Spinal cord (tissue), 10 donors: ENCODE measurements at places on chromosomes 16 and 17. TPM values are rescaled to one million over a fixed set of nuclear protein-coding genes. Genes with fewer than 3 reads are reported as not detected.

The SCARF1 gene
- total RNA-seq = 10.7 TPM

The NLRC3 gene
- total RNA-seq = 0.88 TPM

The CCL7 gene
- not detected for total RNA-seq

The GPR142 gene
- 0.59 TPM for total RNA-seq

The UBTF gene
- 48.6 TPM for total RNA-seq

The CIBAR2 gene
- 0.69 TPM for total RNA-seq

DNA sequence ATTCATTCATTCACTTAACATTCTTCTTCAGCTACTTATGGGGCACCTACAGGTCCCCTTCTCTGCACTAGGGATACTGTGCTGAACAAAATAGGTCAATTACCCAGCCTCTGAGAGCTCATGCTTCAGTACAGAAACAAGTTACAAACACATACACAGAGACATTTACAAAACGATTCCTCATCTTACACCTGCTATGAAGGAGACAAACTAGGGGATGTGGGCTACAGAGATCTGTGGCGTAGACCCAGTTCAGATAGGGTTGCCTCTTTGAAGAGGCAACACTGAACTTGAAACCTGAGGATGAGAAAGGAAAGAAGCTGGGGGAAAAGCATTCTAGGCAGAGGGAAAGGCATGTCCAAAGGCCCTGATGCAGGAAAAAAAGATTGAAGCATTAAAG is 5.2 kb downstream of the IL21R start:
- no peak overlapping the region for H3K4me3 ChIP-seq
- H3K4me1 ChIP-seq = peaks cover 15% of the 10 kb centered on the region
- no peak overlapping the region for H3K27ac ChIP-seq
- no peak for DNase-seq

DNA sequence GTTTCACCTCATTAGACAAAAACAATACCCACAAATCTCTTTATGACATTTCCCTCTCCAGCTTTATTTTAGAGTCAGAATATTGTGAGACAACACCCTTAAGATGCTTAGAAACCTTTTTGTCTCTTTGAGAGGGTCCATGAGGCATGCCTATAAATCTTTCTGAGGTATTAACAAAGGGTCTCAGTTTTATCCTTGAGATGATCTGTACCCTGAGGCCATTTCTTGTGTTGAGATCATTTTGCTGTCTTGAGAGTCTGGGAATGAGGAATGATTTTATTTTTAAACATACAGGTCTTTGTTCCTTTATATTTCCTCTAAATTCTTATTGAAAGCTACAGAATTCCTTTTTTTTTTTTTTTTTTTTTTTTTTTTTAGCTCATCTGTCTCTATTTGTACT is 179.7 kb upstream of the HS3ST4 start:
- no peaks in the 10 kb centered on the region for H3K36me3 ChIP-seq
- DNase-seq = no peak
- H3K27me3 ChIP-seq = no peaks in the 10 kb centered on the region

GRCh38 chr16:89410794-89411309 is 79.5 kb downstream of the ANKRD11 start:
- H3K4me3 ChIP-seq = no peak overlapping the region
- H3K4me1 ChIP-seq = peaks cover 80% of the 10 kb centered on the region
- peak overlapping the region; percentile 47 for H3K27ac ChIP-seq
- DNase-seq = no peak
- no peaks in the 10 kb centered on the region for H3K27me3 ChIP-seq

- peaks cover 3% of the 10 kb centered on the region for H3K27me3 ChIP-seq
- DNase-seq = no peak
- peak overlapping the region; percentile 31 for H3K4me3 ChIP-seq
- peak overlapping the region; percentile 40 for H3K27ac ChIP-seq
Observed at GRCh38 chr17:385178-385835, 32.7 kb upstream of the RPH3AL start.

DNA sequence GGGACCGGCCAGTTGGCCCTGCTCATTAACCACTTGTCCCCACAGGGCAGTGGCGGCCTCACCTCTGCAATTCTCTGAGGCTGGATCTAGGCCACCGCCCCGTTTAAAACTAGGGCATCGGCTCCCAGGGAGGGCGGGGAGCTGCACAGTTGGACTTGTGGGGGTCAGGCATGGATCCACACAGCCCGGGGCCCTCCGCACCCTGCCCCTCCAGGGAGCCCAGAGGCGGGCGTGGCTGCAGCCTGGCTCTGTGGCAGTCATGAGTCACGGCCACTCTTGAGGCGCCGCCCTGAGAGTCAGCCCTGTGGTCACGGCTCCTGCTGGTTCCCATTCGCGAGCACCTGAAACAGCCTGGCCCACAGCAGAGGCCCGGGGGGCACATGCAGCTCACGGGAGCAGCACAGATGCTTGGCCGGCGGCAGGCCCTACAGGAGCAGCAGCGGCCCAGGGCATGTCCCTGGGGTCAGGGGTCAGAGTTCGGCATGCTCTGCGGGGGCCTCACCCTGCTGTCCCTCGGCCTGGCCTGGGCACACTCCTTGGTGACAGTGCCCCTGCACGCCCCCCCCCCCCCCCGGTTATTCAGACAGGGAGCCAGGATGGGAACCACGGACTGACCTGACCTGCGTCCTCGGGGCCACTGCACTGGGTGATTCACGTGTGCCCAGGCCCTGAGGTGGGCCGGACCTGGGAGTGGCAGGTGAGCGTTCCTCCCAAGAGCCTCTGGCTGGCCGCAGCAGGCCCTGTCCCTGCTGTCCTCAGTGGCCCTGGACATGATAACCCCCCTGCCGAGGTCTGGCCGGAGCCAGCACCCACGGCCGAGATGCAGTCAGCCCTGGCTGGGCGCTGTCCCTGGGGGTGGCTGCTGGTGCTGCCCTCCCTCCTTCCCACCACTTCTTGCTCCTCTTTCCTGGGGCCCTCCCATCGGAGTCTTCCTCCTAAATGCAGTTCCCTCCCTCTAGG is 8.2 kb downstream of the CAPN15 start:
- H3K4me3 ChIP-seq = no peak overlapping the region
- no peak overlapping the region for H3K27ac ChIP-seq
- DNase-seq = no peak
- no peaks in the 10 kb centered on the region for H3K27me3 ChIP-seq
- H3K4me1 ChIP-seq = peaks cover 3% of the 10 kb centered on the region

DNA sequence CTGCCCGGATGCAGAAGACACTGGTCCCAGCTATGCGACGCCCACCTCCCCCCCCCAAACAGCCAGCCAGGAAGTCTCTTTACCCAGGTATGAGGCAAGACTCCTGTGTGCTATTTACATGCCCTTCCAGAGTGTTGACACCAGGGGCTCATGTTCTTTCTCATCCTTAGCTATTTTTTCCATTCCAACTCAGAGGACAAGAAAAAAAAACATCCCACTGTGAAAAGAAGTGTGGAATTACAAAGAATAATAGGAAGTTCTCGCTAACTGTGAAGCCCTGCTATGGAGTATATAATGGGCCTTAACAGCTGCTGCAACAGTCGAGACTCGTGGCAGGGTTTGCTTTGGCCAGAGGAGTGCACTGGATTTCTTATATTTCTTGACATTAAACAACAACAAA is 584.9 kb downstream of the CDH13 start:
- no peaks in the 10 kb centered on the region for H3K36me3 ChIP-seq
- DNase-seq = peak; percentile 62
- H3K4me1 ChIP-seq = no peaks in the 10 kb centered on the region
- H3K27ac ChIP-seq = no peak overlapping the region
- H3K27me3 ChIP-seq = no peaks in the 10 kb centered on the region

- peaks cover 34% of the 10 kb centered on the region for H3K4me1 ChIP-seq
- no peak overlapping the region for H3K27ac ChIP-seq
- peaks cover 45% of the 10 kb centered on the region for H3K36me3 ChIP-seq
- no peaks in the 10 kb centered on the region for H3K27me3 ChIP-seq
- no peak overlapping the region for H3K4me3 ChIP-seq
- no peak for DNase-seq
Observed at GRCh38 chr17:16442594-16443510, 27.5 kb downstream of the TRPV2 start.

- no peak for DNase-seq
- H3K27me3 ChIP-seq = no peaks in the 10 kb centered on the region
- H3K4me3 ChIP-seq = no peak overlapping the region
- peaks cover 10% of the 10 kb centered on the region for H3K4me1 ChIP-seq
- no peak overlapping the region for H3K27ac ChIP-seq
Observed at GRCh38 chr16:50862818-50863643, 121.1 kb downstream of the CYLD start.

GRCh38 chr17:82587234-82588086 is 60.8 kb downstream of the WDR45B start:
- H3K27ac ChIP-seq = no peak overlapping the region
- DNase-seq = no peak
- no peaks in the 10 kb centered on the region for H3K27me3 ChIP-seq
- peaks cover 86% of the 10 kb centered on the region for H3K36me3 ChIP-seq
- H3K4me1 ChIP-seq = peaks cover 22% of the 10 kb centered on the region
- no peak overlapping the region for H3K4me3 ChIP-seq

DNA sequence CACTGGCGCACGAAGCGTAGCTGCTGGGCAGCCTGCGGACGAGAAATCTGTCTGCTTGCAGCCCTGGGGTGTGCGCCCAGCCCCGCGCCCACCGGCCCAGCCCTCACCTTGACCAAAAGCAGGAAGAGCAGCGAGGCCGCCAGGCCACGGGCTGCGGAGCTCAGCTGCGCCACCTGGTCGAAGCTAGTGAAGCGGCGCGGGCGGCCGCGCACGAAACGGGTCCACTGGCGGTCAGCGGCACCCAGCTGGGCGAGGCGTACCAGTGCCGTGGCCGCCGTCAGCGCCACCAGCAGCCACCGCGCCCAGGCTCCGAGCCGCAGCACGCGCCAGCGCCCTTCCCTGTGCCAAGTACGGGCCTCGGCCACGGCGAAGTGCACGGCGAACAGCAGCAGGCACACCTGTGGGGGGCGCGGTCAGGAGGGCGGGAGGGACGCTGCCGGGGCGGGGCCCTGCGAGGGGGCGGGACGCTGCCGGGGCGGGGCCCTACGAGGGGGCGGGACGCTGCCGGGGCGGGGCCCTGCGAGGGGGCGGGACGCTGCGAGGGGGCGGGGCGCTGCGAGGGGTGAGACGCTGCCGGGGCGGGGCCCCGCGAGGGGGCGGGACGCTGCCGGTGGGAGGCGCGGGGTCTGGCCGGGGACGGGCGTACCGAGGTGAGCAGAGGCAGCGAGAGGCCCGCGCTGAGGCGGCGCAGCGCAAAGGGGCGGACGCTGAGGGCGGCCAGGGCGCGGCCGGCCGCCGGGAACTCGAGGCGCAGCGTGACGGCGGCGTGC is 43.2 kb downstream of the TSC2 start:
- peak; percentile 78 for DNase-seq
- H3K27ac ChIP-seq = no peak overlapping the region
- H3K36me3 ChIP-seq = peaks cover 94% of the 10 kb centered on the region
- H3K4me3 ChIP-seq = no peak overlapping the region

DNA sequence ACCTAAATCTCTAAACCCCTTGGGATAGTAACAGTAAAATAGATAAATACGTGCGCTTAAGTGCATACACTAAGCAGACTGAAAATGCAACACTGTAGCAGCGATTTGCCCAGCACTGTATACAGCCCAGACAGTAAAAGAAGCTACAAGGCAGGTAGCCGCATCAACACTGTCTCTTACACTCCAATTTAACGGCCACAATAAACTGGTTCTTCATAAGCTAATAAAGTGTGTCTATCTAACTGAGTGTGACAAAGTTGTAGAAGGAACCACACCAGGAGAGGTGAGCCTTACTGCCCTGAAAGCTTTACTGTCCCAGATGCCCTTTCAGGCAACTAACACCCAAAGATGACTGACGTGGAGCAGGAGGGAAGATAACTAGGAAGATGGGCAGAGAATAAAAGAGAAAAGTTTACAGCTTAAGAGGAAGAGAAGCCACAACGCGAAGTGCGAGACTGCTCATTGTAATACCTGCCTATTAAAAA is 847 bp downstream of the ZDHHC7 start:
- H3K27me3 ChIP-seq = no peaks in the 10 kb centered on the region
- H3K36me3 ChIP-seq = no peaks in the 10 kb centered on the region
- H3K4me3 ChIP-seq = peak overlapping the region; percentile 98

DNA sequence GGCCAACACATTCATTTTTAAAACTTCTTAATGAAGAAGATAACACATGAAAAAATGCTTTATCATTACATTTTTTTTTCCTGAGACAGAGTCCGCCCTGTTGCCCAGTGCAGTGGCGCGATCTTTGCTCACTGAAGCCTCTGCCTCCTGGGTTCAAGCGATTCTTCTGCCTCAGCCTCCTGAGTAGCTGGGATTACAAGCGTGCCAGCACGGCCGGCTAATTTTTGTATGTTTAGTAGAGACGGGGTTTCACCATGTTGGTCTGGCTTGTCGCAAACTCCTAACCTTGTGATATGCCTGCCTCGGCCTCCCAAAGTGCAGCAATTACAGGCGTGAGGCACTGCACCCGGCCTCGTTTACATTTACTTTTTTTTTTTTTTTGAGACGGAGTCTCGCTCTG is 13.2 kb downstream of the HBQ1 start:
- DNase-seq = no peak
- no peak overlapping the region for H3K27ac ChIP-seq
- H3K4me1 ChIP-seq = no peaks in the 10 kb centered on the region
- no peak overlapping the region for H3K4me3 ChIP-seq

DNA sequence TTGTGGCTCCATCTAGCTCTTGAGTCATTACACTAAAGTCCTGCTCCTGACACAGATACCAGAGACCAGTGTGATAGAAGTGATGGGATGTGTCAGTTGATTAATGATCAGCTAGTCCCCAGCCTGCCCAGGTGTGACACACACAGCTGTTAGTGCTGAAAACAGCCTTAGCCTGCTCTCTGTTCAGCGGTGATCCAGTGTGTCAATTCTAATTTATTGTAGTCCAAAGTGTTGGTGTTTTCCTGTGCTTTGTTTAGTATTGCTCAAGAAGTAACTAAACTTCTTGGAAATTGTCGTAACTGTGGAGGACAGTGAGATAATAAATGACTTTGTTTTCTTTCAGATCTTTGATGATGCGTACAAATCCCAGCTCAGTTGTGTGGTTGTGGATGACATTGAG is 92.3 kb downstream of the WNT3 start:
- no peak for DNase-seq
- no peaks in the 10 kb centered on the region for H3K4me1 ChIP-seq
- no peak overlapping the region for H3K4me3 ChIP-seq
- no peak overlapping the region for H3K27ac ChIP-seq
- no peaks in the 10 kb centered on the region for H3K36me3 ChIP-seq

GRCh38 chr17:4901648-4902344 is 1.1 kb downstream of the CHRNE start:
- peaks cover 52% of the 10 kb centered on the region for H3K4me1 ChIP-seq
- H3K27me3 ChIP-seq = peaks cover 41% of the 10 kb centered on the region
- peaks cover 42% of the 10 kb centered on the region for H3K36me3 ChIP-seq

DNA sequence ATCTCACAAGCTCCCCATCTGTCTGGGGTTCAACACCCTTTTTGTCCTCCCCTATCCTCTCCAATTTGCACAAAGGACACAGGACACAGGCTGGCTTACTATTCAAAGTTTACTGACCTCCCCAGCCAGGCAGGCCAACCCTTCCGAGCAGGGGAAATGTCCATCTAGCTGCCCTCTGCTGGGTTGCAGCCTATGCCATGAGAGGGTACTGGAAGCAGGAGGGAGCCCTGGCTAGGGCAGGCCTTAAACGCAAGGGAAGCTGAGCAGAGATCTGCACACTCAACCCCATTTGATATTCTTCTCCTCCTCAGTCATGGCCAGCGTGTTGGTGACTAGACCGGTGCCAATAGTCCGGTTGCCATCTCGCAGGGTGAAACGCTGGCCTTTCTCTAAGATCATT is 3.5 kb downstream of the TUFM start:
- peaks cover 51% of the 10 kb centered on the region for H3K36me3 ChIP-seq
- no peak overlapping the region for H3K4me3 ChIP-seq
- H3K27ac ChIP-seq = no peak overlapping the region
- peaks cover 25% of the 10 kb centered on the region for H3K4me1 ChIP-seq
- DNase-seq = no peak
